Calu3 (cell line): ENCODE measurements at places on chromosomes 1 and 21.

DNA sequence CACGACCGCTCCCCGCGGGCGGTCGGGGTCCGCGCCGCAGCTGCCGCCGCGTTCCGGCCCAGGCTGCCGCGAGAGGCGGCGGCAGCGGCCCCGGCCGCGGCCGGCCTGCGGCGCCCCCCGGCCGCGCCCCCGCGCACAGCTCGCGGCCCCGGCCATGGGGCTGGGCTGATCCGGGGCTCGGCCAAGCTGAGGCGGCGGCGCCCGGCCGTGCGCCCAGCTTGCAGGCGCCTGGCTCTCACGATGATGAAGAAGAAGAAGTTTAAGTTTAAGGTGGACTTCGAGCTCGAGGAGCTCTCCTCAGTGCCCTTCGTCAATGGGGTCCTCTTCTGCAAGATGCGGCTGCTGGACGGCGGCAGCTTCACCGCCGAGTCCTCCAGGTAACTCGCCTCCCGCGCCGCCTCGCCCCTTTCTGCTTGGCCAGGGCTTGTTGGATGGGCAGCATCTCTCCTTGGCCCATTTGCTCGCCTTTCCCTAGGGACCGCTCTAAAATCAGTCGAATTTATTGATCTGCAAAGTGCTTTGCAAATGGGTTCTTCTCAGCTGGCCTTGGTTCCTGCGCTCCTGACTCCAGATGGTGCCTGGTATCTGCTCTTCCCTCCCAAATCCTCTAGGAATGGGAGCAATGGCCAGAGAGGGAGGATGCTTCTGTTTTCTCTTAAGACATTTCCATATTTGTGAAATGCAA is 431 bp downstream of the EEIG2 start:
- peak overlapping the region; percentile 78 for H3K4me3 ChIP-seq
- peak; percentile 14 for DNase-seq
- peaks cover 8% of the 10 kb centered on the region for H3K36me3 ChIP-seq
- H3K27ac ChIP-seq: peak overlapping the region; percentile 68

DNA sequence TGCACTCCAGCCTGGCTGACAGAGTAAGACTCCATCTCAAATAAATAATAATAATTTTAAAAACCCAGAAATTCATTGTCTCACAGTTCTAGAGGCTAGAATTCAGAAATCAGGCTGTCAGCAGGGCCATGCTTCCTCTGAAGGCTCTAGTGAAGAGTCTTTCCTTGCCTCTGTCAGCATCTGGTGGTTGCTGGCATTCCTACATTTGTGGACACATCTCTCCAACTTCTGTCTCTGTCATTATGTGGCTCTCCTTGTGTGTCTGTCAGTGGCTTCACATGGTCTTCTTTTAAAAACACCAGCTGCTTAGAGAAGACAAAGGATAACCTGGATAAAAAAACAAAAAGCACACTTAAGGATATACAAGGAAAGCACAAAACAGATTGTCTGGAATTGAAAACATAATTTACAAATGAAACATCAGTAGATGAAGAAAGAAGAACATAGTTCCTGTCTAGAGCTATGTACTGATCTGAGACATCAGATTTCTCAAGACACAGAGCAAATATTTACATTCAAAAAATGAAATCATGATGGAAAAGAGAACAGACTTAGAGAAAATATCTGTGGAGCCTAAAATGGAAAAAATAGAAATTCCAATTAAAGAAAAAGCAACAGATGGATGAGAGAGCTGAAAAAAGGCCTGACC is 32.7 kb upstream of the ASB17 start:
- H3K4me3 ChIP-seq: no peak overlapping the region
- H3K4me1 ChIP-seq: peaks cover 9% of the 10 kb centered on the region
- DNase-seq: no peak
- H3K36me3 ChIP-seq: no peaks in the 10 kb centered on the region
- no peaks in the 10 kb centered on the region for H3K27me3 ChIP-seq

GRCh38 chr1:67339623-67340343 is 32.1 kb downstream of the IL12RB2 start:
- H3K36me3 ChIP-seq: no peaks in the 10 kb centered on the region
- no peak overlapping the region for H3K27ac ChIP-seq

DNA sequence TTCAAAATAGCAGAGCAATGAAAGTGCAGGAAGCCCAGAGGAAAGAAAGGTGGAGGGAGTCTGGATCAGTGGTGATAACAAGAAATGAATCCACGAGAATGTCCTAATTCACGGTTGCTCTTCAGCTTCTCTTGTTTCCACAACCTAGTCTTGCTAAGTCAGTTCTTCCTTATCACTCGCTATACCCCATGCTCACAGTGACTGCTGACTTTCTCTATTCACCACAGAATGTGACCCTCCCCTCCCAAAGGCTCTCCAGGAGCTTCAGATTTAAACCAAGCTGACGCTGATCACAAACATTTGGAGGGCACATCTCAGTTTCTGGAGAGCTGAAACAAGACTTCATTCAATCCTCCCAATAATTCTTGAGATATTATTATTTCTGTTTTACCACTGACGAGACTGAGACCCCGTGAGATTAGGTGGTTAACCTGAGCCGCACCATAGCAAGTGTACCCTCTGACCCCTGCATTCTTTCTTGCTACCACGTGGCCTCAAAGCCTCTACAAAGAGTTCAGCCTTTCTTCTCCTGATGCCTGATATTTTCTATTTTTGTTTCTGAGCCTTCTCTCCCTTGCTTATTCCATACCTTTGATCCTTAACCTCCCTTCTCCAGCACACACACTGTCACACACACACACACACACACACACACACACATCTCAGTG is 10.7 kb upstream of the CCN1 start:
- peak overlapping the region; percentile 1 for H3K27ac ChIP-seq
- no peaks in the 10 kb centered on the region for H3K36me3 ChIP-seq
- no peak overlapping the region for H3K4me3 ChIP-seq
- peaks cover 23% of the 10 kb centered on the region for H3K4me1 ChIP-seq

GRCh38 chr1:241229216-241229615 is 127.8 kb downstream of the RGS7 start:
- no peaks in the 10 kb centered on the region for H3K27me3 ChIP-seq
- H3K4me3 ChIP-seq: no peak overlapping the region
- H3K27ac ChIP-seq: no peak overlapping the region
- peaks cover 8% of the 10 kb centered on the region for H3K4me1 ChIP-seq
- H3K36me3 ChIP-seq: no peaks in the 10 kb centered on the region

GRCh38 chr1:229006121-229006870 is 264.6 kb upstream of the RAB4A start:
- no peak overlapping the region for H3K27ac ChIP-seq
- H3K27me3 ChIP-seq: no peaks in the 10 kb centered on the region
- no peak for DNase-seq
- H3K4me3 ChIP-seq: no peak overlapping the region

- H3K27me3 ChIP-seq: no peaks in the 10 kb centered on the region
- no peak overlapping the region for H3K4me3 ChIP-seq
- no peak for DNase-seq
Measured at GRCh38 chr1:150121236-150121862, 28.4 kb upstream of the PLEKHO1 start.

DNA sequence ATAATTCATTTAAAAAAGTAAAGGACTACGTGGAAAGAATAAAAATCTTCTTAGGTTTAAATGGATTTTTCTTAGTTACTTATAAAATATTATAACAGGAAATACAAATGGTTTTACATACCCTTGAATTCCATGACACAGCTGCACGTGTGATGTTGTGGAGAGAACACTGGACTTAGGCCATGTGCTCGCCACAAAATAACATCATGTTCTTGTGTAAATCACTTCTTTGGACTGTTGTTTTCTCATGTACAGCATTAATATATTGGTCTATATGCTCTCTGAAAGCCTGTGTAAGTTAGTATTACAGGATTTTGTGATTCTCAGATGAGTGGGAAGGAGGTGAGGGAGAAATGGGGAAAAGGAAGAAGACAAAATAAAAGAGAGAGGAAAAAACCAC is 228.2 kb downstream of the DNM3 start:
- no peaks in the 10 kb centered on the region for H3K36me3 ChIP-seq
- peaks cover 8% of the 10 kb centered on the region for H3K4me1 ChIP-seq
- H3K27me3 ChIP-seq: no peaks in the 10 kb centered on the region
- H3K4me3 ChIP-seq: no peak overlapping the region
- DNase-seq: no peak
- no peak overlapping the region for H3K27ac ChIP-seq

DNA sequence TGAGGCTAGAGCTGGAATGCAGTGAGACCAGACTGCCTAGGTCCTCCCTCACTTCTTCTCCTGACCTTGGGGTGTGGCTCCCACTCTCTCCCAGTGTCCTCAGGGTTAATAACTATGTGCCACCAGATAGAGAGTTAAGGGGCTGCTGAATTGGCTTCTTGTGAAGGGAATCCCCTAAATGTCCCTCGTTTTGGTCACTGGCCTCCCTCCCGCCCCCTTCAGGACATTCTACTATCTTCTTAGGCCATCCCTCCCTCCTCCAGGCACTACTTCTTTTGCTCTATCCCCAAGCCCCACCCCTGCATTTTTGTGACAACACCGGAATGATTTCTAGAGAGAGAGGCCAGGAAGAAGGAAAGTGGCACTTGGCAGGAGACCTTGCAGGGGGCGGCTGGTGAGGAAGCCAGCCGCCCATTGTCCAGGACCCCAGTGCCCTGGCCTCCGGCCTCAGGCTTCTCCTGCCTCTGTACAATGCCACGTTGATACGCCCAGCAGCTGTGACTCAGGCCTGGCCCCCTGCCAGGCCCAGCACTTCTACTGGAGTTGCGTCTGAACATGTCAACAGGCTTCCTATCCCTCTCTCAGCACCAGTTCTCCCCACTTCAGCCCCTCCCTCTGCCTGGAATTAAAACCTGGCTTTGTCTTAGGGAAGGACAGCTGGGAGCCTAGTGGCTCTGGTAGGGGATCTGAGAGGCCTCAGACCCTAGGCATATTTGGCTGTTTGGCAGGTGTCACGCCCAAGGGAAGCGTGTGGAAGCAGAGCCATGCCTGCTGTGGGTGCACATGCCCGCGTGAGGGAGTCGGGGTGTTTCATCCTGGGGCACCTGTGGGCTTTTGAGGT is 9.1 kb downstream of the LMNA start:
- H3K36me3 ChIP-seq: peaks cover 98% of the 10 kb centered on the region
- H3K27me3 ChIP-seq: no peaks in the 10 kb centered on the region
- peak overlapping the region; percentile 82 for H3K4me3 ChIP-seq

DNA sequence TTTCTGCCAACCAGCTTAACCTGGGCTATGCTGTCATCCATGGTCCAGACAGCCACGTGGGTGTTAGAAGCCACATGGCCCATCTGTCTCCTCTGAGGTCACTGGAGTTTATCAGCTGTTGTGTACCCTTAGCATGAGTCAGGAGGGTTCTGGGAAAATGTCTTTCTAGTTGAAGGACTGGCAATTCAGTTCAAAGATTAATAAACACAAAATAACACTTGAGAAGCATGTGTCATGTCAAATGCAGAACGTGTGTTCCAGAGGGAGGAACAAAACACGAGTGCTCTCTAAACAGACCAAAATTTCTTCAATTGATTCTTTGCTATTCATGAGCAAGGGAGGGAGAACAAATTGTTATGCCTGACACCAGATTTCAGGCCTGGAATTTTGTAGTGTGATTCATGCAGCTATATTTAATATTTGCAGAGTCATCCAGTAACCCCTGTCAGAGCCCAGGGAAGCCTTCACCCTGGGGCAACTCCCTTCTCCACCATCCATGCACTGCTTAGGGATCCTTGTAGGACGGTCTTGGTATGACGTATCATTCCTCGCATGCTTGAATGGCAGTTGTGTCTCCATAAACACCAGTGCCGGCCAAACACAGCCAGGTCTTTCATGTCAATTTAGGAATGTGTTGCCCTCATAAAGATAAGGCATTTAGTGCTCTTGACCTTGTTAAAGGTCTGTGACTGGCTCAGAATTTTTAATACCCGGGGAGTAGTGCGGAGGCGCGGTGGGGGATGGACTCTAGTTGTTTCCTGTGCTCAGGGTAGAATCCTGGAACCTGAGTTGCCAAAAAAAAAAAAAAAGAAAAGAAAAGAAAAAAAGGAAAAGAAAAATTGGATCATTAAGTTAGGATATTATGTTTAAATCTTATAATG is 27.7 kb upstream of the DYRK1A start:
- H3K27ac ChIP-seq: peak overlapping the region; percentile 57
- H3K4me1 ChIP-seq: peaks cover 19% of the 10 kb centered on the region
- no peaks in the 10 kb centered on the region for H3K27me3 ChIP-seq
- peak overlapping the region; percentile 36 for H3K4me3 ChIP-seq

DNA sequence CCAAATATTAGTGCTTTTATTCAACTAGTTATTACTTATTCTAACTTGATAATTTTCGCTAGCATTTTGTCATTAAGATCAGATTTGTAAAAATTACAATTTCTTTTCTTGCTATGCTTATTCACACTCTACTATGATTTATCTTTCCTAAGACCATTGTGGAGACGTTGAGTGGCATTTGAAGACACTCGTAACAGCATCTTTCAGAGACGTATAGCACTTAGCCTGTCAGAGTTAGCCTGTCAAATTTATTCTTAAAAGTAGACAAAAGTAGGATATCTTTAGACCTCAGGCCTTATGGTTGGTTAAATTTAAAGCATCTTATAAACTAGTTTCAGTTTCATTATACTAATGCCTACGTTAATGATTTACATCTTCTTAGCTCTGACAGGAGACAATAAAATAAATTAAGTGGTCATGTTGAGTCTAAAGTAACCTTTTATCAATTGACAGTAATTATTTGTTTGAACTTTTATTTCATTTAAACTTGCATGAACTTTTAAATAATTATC is 1410.1 kb downstream of the MRPL39 start:
- no peak overlapping the region for H3K4me3 ChIP-seq
- H3K4me1 ChIP-seq: no peaks in the 10 kb centered on the region
- DNase-seq: no peak
- H3K36me3 ChIP-seq: no peaks in the 10 kb centered on the region

- no peak overlapping the region for H3K4me3 ChIP-seq
- peak; percentile 58 for DNase-seq
- H3K27me3 ChIP-seq: no peaks in the 10 kb centered on the region
- no peaks in the 10 kb centered on the region for H3K36me3 ChIP-seq
- no peaks in the 10 kb centered on the region for H3K4me1 ChIP-seq
- no peak overlapping the region for H3K27ac ChIP-seq
Measured at GRCh38 chr1:20100632-20101355, 18.5 kb downstream of the PLA2G2D start.

DNA sequence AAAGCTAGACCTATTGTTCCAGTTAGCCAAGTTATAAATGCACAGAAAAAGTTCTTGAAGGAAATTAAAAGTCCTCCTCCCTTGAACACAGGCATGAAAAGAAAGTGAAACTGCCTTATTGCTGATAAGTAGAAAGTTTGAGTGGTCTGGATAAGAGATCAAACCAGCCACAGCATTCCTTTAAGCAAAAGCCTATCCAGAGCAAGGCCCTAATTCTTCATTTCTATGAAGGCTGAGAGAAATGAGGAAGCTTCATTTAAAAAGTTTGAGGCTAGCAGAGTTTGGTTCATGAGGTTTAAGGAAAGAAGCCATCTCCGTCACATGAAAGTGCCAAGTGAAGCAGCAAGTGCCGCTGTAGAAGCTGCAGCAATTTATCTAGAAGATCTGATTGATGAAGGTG is 2.7 kb upstream of the SSX2IP start:
- H3K4me3 ChIP-seq: no peak overlapping the region
- no peak overlapping the region for H3K27ac ChIP-seq
- peaks cover 25% of the 10 kb centered on the region for H3K36me3 ChIP-seq
- H3K4me1 ChIP-seq: peaks cover 31% of the 10 kb centered on the region
- no peaks in the 10 kb centered on the region for H3K27me3 ChIP-seq
- no peak for DNase-seq
